Activated naive CD4-positive, alpha-beta T cell treated with anti-CD3 and anti-CD28 coated beads, Interleukin-2, amount 50 U/mL, for 72 hours (primary cell): ENCODE measurements at places on chromosomes 12 and 14.

- no peak for DNase-seq
These were observed 834 bp downstream of the RASSF8 start for GRCh38 chr12:25959071-25959961.

GRCh38 chr12:130160711-130161231, 1.5 kb upstream of the FZD10 start:
- no peak for DNase-seq

DNA sequence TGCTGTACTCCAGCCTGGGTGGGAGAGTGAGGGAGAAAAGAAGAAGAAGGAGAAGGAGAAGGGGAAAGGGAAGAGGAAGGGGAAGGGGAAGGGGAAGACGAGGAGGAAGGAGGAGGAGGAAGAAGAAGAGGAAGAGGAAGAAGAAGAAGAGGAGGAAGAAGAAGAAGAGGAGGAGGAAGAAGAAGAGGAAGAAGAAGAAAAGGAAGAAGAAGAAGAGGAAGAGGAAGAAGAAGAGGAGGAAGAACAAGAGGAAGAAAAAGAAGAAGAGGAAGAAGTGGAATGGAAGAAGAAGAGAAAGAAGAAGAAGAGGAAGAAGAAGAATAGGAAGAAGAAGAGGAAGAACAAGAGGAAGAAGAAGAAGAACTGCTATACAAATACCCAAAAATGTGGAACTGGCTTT, 507.4 kb upstream of the TMPO start:
- no peak for DNase-seq

DNA sequence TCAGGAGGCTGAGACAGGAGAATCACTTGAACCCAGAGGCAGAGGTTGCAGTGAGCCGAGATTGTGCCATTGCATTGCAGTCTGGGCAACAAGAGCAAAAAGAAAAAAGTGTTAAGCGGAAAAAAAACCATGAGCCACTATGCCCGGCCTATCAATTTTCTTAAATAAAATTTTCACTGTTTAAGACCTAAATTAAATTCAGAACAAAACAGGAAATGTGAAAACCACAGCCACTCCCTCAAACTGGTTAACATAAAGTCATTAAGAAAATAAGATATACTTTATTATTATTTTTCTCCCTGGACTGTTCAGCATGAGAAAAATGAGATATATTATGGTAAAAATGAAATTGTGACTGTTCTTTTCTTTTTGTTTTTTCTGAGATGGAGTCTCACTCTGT, 44.6 kb upstream of the GCH1 start:
- no peak for DNase-seq

- DNase-seq, result no peak
These were observed 333.9 kb upstream of the CCDC196 start for GRCh38 chr14:66152302-66152701.
